ENCODE measurements at places on chromosomes 2 and 18.
A peak's percentile ranks its signal among the peaks of the same experiment; 100 is the strongest.

- DNase-seq, result no peak
Observed at GRCh38 chr2:238521870-238522269, 95.1 kb downstream of the ASB1 start.

GRCh38 chr2:97963880-97964279 is 31.9 kb downstream of the TMEM131 start:
- no peak for DNase-seq

GRCh38 chr2:232006253-232006652 is 44.7 kb downstream of the DIS3L2 start:
- no peak for DNase-seq

- no peak for DNase-seq
Observed at GRCh38 chr18:63158676-63159291, 160.8 kb downstream of the BCL2 start.

- DNase-seq, result peak; percentile 61
Observed at GRCh38 chr18:74654638-74655037, 57.0 kb downstream of the ZNF407 start.

DNA sequence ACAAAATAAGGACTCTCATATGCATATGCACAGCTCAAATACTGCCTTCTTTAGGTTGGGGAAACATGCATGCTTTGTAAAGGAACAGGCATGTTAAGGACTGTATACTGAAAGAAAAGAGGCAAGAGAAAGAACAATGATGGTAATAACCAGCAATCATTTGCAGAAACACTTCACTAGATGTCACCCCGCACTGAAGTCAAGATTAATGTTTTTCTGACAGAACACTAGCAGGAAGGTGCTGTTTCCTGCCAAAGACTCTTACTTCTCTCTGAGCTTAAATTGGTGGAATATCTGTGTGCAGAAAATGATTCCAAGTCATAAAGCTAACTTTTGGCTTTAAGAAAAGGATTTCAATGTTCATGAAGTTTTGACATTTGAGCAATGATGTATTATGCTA is 19.3 kb upstream of the CSRNP3 start:
- DNase-seq, result peak; percentile 21

GRCh38 chr18:24263050-24263449 is 124.2 kb downstream of the CABYR start:
- DNase-seq, result no peak
